ENCODE measurements at places on chromosomes 5 and 9. TPM values are rescaled to one million over a fixed set of nuclear protein-coding genes. Genes with fewer than 3 reads are reported as not detected.

The HEMGN gene
- polyA plus RNA-seq = 4.1 TPM

The TRAF1 gene
- 21.7 TPM for polyA plus RNA-seq

The OLFML2A gene
- polyA plus RNA-seq = 3.1 TPM

The IL5 gene
- polyA plus RNA-seq = 0.43 TPM

The TERT gene
- 1.9 TPM for polyA plus RNA-seq

The LRRC26 gene
- 0.05 TPM for polyA plus RNA-seq

The GARIN3 gene
- not detected for polyA plus RNA-seq

The CETN3 gene
- 35.3 TPM for polyA plus RNA-seq

The LECT2 gene
- not detected for polyA plus RNA-seq

The PRDM9 gene
- polyA plus RNA-seq = 0.02 TPM

The CDH9 gene
- polyA plus RNA-seq = 0.09 TPM

The FBP2 gene
- polyA plus RNA-seq = 0.32 TPM

Measured in thymus (tissue), 14 donors.